ENCODE measurements at places on chromosomes 4 and X.

DNA sequence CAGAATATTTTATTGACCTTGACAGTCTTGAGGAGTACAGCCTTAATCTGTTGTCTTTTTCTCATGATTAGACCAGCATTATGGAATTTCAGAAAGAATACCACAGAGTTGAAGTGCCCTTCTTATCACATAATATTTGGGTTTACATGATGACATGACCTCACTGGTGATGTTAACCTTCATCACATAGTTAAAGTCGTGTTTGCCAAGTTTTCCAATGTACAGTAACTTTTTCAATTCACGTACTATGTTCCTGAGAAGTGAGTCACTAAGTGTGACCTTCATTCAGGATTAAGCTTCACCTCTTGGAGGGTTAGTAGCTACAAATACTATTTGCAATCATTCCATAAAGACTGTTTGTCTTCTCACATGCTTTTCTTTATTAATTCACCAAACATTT, 52.1 kb downstream of the RAB40A start:
- DNase-seq = no peak

DNA sequence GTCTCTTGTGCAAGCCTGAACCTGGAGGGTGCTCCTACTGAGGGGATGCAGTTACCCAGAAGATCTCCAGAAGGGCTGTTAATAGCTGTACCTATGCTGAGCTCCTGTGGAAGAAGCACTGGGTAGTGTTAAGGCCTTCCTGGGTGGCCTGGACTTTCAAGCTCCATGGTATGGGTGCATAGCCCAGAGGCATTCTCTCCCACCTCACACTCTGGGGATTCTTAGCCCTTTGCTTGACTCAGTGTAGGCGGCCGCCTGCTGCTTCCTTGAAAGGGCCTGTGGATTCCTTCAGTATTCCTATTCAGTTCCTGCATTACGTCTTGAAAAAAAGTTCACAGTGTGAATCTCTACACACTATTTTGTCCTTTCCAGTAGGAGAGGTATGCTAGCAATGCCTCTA, 235.7 kb upstream of the MAGEB16 start:
- DNase-seq = no peak

DNA sequence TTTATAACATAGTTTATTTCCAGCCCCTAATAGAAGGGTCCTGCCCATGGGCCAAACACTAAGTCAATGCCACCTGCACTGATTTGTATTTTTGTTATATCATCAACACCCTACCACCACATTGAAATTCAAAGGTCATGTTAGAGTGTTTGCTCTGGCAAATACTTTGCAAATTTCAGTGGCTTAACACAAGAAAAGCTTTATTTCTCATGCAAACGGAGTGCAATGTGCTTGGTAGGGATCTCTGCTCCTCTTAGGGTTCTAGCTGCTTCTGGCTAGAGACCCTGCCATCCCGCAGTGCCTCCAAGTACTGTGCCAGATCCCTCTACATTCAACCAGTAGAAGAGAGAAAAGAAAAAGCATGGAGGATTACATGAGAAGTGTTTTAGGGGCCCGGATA, 230.8 kb upstream of the TET2 start:
- DNase-seq = peak; percentile 4

- DNase-seq = no peak
Observed at GRCh38 chr4:176153124-176153523, 42.3 kb downstream of the SPATA4 start.

- no peak for DNase-seq
Observed at GRCh38 chr4:20075248-20075871, 176.3 kb upstream of the SLIT2 start.

- peak; percentile 65 for DNase-seq
Observed at GRCh38 chr4:1345903-1346780, 866 bp upstream of the UVSSA start.

DNA sequence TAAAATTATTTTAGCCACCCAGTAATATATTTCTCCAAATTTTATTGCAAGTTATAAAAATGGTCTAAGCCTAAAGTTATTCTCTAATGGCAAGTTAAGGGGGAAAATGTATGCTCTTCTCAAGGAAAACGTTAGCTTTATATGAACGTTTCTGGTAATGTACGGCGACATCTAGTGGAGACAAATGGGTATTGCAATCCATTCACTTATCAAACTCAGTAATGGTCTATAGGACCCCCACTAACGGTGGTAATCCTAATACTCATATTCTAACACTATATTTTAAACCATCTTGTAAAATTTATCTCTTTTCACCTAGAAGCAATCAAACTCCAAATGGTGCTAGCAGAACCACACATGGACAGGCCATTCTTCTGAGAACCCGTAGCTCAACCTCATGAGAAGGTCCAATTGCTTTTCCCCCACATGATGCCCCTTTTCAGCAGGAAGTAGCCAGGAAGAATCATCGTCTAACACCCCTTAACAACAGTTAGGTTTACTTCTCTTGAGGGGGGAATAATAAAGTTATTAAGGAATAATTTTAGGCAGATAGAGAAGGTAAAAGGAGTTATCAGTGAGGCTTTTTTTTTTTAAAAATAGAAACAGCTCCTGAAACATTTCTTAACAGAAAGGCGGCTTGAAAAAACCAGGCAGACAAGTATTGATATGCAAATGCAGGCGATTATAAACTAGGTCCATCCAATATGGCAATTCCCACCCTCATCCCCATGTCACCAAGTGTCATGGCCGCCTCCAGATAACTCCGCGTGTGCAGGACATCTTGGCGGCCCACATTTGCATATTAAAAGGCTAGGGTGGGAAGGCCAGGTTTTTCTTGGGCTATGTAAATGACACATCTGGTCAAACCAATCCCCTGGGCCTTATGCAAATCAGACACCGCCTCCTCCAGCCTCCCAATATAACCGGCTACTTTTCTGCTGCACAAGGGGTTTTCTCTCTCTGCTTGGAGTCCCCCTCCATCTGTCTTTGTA, 35.0 kb downstream of the NUDT11 start:
- peak; percentile 89 for DNase-seq

- DNase-seq = no peak
Observed at GRCh38 chr4:140000232-140000631, 153.8 kb downstream of the MAML3 start.

DNA sequence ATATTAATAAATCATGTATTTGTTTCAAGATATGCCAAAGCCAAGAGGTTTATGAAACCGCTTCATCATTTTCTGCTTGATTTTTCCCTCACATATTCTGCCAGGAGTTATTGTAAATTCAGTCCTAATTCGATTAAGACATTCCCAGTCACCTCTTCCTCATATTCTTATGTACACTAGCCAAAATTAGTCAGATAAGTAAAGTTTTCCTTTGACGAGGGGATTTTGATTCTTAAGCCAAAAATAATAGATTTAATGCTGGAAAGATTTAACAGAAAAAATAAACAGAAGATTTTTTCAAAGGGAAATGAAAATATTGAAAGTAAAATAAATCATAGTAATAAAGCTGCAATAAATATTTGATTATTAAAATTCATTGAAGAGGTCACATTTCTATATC, 51.0 kb upstream of the VEGFC start:
- no peak for DNase-seq

DNA sequence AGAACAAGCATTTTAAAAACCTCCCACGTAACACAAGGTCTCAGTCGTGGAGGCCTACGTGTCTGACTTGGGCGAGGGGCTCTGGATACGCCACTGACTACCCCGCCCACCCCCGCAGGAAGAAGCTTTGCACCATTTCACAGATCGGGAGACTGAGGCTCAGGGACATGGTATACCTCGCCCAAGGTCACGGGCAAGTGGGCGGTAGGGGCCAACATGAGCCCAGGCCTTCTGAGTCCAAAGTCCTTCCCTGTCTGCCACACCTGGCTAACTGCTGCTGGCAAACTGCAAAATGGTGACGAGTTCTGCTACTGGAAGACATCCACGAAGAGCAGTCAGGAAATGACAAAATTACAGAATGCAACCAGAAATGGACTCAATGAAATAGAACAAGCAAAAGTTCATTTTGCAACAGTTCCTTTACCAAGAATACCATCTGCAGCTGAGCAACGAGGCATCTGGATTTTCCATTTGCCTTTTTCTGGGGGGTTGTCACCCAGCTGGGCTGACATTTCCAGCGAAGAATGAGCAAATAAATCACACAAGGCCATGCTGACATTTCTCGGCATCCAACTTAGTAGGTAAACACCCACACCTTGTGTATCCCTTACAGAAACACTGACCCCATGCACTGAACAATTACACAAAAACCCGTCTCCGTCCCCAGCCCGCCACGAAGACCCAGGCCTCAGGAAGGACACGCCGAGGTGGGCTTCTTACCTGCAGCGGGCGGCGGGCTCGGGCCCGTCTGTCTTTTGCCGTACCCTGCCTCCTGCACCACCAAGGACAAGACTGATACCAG, 70.2 kb upstream of the AFAP1 start:
- no peak for DNase-seq

DNA sequence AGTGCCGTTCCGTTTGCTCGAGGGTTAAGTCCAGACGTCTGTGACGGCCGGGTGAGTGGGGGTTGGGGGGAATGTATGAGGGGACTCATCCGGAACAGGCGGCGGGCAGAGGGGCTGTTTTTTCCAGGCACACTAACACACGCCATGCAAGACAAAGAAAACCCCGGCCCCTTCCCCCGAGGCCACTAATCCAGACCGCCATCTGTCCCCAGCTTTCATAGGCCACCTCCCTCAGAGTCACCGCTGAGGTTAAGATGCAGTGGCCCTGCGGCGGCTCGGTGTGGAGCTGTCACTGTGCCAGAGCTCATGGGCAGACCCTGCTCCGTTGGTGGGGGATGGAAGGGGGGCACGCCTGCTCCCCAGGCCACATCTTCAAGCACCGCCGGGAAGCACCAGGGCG, 34.1 kb downstream of the SORCS2 start:
- no peak for DNase-seq

GRCh38 chr4:29081234-29081955, 1638.8 kb upstream of the PCDH7 start:
- no peak for DNase-seq

DNA sequence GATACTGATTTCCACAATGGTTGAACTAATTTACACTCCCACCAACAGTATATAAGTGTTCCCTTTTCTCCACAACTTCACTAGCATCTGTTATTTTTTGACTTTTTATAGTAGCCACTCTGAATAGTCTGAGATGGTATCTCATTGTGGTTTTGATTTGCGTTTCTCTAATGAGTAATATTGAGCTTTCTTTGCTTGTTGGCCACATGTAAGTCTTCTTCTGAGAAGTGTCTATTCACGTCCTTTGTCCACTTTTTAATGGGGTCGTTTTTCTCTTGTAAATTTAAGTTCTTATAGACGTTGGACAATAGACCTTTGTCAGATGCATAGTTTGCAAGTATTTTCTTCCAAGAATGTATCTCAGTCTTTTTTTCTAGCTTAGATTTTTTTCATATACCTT, 10.0 kb downstream of the FBXW7 start:
- DNase-seq = peak; percentile 98

GRCh38 chrX:34144246-34144645, 12.1 kb upstream of the FAM47A start:
- DNase-seq = no peak

GRCh38 chrX:23332888-23333821, 1.5 kb upstream of the PTCHD1 start:
- DNase-seq = no peak

DNA sequence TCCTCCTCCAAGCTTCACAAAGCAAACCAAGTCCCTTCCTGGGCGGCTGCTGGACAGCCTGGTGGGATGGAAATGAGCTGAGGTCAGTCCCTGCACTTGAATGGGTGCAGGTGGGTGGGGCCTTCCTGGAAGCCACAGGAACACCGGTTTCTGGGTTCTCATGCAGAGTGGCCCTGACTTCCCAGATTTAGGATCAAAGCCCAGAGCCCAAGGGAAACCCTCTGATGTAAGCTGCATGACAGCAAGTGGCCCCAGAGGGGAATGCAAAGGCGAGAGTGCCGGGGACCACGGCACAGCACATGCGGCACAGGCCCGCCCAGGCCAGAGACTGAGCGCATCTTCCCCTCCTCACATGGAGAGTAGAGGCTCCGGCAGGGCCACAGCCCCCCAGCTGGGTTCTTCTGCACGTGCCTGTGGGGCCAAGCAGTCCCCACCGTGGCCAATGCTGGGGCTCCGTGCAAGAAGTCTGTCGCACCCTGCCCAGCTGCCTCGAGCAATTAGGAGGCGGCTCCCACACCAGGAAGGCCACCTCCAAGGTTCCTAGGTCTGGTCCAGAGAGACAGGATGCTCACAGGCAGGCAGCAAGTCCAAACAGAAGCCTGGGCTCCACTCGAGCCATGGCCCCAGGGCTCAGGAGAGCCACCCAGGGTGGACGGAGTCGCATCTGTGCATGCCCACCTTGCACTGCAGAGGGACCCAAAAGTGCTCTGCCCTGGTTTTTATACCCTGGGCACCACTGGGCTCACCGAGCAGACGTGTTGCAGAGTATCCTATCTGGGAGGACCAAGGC, 83.0 kb downstream of the HTRA3 start:
- DNase-seq = no peak

GRCh38 chrX:1009771-1010170, 202.7 kb downstream of the CRLF2 start:
- DNase-seq = no peak

DNA sequence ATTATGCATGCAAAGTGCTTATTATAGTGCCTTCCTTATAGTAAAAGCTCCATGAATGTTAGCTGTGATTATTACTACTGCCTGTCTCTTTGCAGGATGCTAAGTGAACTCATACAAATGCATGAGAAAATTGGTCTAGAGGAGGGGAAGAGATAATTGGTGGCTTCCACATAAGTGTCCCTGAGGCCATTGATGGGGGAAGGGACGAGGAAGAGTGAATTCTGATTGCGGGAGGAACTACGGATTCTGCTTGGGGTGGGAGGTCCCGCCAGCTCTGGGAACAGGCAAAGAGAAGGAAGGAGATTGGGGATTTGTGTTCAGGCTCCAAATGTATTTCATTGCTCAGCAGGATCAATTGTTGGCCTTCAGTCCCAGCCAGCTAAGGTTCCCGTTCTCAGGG, 11.6 kb upstream of the ARHGAP36 start:
- peak; percentile 54 for DNase-seq

- DNase-seq = no peak
Observed at GRCh38 chr4:189081826-189082225, 858.8 kb upstream of the FRG1 start.

- DNase-seq = no peak
Observed at GRCh38 chr4:185276036-185276435, 66.6 kb downstream of the SNX25 start.

DNA sequence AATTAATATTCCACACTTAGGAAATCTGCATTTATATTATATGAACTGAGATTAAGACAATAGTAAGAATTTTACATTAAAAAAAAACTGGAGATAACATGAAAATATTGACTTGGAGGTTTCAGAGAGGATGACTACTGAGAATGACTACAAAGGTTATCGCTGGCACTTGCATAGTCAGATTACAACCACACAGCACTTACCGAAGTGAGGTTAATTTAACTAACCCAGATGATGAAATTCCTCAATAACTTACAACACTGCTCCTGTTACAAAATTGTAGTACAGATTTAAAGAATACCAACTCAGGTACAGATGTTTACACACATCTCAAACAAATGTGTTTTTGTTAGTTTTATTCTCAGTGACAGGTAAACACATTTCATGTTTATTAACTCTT, 283.5 kb downstream of the CAMK2D start:
- DNase-seq = no peak

- no peak for DNase-seq
Observed at GRCh38 chrX:8971116-8971515, 62.8 kb downstream of the FAM9B start.

Measured in HAP-1 (cell line).